ENCODE measurements at places on chromosomes 5 and 9.

- no peak for DNase-seq
Observed at GRCh38 chr9:87659534-87660419, 66.1 kb upstream of the CTSL start.

DNA sequence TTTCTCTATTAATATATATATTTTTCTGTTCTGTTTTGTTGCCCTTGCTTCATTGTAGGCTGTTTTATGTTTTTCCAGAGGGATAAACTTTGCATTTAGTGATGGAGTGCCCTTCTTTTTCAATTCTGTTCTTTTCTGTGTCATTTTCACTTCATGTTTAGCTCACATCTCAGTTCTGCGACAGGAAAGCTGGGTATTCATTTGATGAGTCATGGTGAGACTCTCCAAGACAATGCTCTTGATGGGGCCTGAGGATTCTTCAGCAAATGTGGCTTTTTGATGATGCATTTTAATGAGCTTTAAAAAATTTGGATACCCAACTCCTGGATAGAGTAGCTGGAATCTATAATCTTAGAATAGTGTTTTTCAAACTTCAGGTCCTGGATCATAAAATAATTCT lies 56.5 kb upstream of the SPATA31D4 start:
- no peak for DNase-seq

GRCh38 chr9:19028835-19029451 lies 4.1 kb downstream of the SAXO1 start:
- DNase-seq = peak; percentile 52

DNA sequence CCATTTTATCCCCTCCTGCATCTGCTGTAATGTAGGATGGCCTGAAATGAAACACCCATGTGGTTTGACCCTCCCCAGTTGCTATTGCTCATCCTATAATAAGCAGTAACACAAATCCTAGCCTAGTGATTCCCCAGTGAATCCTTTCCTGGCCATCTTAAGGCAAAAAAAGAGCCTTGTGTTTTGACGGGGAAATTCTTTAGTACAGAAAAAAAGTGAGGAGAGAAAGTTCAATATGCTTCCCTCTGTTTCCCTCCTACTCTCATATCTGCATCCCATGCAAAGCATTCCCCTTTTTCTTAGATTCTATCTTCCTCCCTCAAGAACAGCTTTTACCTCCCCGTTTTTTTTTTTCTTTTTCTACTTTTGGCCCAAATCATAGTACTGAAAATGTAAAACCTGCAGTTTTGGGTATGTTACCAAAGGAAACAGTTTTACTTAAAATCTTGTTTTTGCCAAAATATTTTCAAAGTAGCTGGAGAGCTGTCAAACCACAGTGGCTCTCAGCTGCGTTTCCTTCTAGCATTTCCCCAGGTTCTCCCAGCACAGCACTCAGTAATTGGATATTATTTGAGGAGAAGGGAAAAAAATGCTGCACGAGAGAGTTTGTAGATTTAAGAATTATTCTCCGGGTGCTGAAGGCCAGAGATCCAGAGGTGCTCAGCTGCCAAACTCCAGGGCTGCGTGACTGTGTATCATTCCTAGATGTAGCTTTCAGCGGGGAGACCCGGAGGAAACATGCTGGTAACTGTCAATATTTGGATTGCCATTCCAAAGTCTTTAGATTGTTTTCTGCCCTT lies 321.4 kb downstream of the NPR3 start:
- DNase-seq = no peak

- no peak for DNase-seq
Observed at GRCh38 chr5:147483961-147484707, 25.7 kb downstream of the DPYSL3 start.
